NCI-H2171 (cell line): ENCODE measurements at places on chromosomes 3 and 15.
A peak's percentile ranks its signal among the peaks of the same experiment; 100 is the strongest.

DNA sequence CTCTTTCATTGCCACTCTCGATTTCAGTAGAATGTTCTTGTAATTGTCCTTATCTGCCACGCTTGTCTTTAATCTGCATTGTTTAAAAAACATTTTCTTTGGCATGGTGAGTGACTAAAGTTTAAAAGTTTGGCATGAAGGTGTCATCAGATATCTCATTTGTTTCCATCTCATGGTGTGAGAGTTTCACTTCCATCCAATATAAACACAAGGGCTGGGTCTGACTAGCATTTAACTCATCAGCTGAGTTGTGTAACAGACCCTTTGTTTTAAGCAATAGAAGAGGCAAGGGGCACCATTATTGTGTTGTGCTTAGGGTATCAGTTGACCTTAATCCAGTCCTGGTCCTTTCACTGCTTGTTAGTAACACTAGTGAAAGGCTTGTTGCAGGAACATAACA is 49.9 kb upstream of the IL12A start:
- DNase-seq, result no peak

- DNase-seq, result no peak
These were observed 189.8 kb downstream of the MBNL1 start for GRCh38 chr3:152458376-152459117.

- DNase-seq, result no peak
These were observed 62.9 kb upstream of the PTX3 start for GRCh38 chr3:157373783-157374182.

- peak; percentile 65 for DNase-seq
These were observed 11.3 kb upstream of the C3orf52 start for GRCh38 chr3:112074616-112075497.

DNA sequence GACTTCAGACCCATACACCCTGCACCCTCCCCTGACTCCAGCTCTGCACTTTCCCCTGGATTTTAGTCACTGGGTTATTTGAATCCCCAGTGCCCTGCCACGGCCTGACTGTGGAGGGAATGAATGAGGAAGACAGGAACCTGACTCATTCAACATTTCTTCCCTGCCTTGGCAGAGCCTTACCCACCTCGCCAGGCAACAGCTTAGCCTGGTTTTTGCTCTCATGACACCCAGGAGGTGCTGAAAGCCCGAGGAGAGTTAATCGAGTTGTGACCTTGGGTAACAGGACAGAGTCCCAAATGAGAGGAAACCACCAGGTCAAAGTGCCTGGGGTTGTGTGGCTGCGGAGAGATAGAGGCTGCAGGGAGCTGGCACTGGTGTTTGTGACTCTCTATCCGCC is 128.3 kb downstream of the SMAD6 start:
- DNase-seq, result no peak

DNA sequence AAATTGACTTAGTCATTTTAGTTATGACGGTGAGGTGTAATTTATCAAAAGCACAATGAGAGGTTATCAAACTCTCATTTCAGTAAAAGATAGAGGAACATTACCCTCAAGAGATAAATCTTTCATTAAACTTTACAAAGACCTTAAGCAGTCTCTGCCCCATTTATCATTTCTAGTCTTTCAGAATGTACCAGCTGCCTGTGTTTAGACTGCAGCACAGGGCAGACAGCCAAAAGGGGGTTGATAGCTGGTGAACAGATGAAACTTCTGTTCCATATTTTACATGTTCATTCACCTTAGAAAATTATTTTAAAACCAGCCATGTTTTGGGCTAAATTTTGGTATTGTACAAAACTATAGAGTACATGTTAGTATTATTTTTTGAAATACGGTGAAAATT is 514.6 kb upstream of the CNTN3 start:
- DNase-seq, result no peak

DNA sequence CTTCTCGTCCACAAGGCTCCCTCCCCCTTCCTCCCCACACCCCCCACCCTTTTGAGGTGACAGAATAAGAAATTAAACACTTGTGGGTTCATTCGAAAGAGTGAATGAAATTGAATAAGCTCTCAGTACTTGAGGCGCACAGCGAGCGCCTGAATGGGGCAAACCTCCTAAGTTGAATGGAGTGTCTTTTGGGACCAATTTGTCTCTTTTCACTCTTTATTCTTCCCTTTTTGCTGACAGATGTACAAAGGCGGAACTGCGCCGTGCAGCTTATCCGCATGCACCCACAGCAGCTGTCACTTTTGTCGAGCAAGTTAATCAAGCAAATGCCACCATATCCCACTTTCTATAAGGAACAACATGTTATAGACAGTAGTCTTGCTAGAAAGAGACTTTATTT is 47.9 kb upstream of the FEZF2 start:
- DNase-seq, result no peak

DNA sequence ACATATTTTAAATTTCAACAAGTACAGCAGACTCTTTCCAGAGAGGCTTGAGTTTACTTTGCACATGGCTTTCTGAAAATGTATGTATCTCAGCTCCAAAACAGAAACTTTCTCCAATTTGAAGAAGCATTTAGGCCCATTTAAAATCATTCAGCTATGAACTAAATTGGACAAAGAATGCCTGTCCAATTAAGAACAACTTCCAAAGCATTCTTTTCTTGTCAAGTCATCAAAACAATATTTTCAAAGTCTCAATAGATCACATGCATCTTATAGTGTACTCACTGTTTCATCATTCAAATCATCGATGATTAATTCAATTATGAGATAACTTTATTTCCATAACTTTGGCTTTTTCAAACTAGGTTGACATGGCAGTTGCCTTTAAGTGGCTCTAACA is 95.2 kb downstream of the KBTBD8 start:
- DNase-seq, result no peak

- no peak for DNase-seq
These were observed 41.6 kb downstream of the FBXL2 start for GRCh38 chr3:33318710-33319380.

DNA sequence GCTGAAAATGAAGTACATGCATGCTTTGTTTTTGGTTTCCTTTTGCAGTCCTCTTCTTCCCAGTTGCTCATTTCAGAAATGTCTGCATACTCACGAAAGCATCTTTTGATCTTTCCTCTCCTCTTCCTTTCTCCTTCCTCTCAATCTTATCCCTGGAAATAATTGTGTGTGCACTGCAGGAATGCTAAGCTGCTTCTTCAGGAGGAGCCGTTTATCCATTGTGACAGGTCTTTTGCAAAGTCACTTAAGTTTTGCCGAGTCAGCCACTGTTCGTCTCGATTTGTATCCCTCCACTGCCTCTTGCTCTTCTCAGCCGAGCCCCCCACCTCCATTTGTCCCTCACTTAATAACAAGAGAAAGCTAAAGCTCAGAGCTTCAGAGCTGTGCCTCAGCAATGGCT is 597.6 kb downstream of the AGBL1 start:
- DNase-seq, result no peak

DNA sequence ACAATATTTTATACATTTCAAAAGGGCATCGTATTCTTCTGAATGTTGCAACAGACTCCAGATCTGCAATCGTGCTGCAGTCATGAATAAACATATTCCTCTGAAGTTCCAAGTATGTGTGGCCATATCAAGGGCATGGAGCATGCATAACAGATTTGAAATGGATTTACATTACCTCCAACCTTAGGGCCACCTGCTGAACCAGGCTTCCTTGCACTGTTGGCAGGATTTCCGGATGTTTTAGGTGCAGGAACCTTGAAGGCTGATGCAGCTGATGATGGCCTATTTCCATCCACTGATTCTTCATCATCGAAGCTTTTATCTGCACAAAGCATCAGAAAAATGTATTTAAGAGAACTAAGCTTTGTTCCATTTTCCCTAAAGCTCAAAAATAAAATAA is 73.5 kb downstream of the CLASP2 start:
- no peak for DNase-seq

DNA sequence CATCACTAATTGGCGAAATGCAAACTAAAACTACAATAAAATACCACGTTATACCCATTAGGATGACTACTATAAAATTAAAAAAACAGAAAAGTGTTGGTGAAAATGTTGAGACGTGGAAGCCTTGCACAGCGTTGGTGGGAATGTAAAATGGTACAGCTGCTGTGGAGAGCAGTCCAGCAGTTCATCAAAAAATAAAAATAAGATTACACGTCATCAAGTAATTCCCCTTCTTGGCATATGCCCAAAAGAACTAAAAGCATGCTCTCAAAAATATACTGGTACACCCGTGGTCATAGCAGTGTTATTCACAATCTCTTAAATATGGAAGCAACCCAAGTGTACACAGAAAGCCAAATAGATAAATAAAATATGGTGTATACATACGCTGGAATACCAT is 71.8 kb upstream of the NDN start:
- no peak for DNase-seq

DNA sequence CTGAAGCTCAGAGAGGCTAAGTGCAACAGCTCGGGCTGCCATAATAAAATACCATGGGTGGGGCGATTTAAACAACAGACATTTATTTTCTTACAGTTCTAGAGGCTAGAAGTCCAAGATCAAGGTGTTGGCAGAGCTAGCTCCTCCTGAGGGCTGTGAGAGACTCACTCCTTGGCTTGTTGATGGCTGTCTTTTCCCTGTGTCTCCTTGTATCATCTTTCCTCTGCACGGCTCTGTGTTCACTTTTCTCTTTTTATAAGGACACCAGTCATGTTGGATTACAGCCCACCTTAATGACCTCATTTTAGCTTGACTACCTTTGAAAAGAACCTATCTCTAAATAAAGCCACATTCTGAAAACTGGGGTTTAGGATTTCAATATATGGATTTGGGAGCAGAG is 129.7 kb downstream of the RPL22L1 start:
- no peak for DNase-seq

- no peak for DNase-seq
These were observed 9.5 kb upstream of the NR2F2 start for GRCh38 chr15:96320703-96321638.

- no peak for DNase-seq
These were observed 419.5 kb upstream of the NAALADL2 start for GRCh38 chr3:174439331-174440252.

DNA sequence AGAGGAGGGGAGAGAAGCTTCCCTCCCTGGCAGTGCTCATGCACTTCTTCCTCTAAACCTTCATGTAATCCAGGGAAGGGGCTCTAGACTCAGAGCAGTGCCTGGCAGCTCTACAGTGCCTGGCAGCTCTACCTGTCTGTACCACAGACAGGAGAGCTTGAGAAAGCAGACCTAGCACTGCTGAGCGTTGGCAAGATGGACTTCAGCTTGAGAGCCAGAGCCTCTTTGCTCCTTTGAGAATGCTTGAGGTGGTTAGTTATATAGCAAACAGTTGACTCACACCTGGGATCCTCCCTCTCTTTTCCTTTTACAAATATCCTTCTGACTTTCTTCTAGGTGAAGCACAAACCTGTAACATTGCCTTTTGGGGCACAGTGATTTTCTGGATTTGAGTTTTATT is 20.9 kb downstream of the FBXO22 start:
- no peak for DNase-seq

DNA sequence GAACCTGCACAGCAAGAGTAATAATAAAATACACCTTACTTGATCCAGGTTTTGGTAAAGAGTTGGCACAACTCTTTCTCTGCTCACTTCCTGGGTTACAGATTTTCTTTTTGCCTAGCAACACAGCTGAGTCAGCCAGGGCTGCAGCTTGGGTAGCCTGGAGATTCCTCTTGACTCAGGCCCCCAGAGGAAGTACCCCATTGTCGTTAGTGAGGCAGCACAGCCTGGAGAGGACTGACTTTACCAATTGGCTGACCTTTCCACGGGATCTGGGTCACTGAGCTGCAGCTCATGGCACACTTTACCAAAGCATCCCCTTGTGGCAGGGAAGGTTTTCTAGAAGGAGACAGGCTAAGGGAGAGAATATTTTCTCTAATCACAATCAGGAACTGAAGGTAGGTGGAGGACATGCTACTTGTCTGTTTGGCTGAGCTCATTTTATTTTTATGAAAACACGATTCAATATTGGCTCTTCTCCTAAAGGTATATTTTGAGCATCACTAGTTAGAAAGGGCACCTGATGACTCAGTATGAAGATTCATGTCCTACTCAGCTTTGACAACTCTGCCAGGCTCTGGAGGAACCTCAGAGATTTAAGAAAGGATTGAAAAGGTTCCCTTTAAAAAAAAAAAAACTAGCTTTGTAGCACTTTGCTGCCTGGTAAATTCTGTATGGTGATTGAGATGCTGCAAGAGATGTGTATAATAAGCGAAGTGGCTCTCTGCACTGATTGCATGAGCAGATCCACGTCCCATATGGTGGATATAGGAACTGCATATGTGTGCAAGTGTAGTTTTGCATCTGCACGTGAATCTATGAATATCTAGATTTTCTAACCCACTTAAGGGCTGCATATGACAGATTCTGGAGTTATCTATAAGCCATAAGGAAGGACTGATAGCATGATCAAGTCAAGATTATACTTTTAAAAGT is 124.8 kb downstream of the CHDH start:
- no peak for DNase-seq

DNA sequence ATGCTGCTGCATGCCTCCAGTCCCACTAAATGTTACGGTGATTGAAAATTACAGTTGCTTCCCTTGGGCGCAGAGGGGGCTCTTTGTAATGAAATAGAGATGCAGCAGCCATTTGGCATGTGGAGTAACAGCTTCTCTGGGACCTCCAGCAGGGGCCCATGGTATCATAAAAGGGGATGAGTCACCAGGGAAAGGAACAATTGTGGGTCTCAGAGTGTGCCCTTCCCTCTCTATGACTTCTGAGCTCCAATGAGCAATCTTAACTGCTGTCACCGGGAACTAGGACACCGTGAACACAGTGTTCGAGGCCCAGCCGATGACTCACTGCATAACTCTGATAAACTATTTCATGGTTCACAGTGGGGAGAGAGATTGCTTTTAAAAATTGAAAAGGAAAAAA is 164.8 kb upstream of the NUDT16 start:
- no peak for DNase-seq

DNA sequence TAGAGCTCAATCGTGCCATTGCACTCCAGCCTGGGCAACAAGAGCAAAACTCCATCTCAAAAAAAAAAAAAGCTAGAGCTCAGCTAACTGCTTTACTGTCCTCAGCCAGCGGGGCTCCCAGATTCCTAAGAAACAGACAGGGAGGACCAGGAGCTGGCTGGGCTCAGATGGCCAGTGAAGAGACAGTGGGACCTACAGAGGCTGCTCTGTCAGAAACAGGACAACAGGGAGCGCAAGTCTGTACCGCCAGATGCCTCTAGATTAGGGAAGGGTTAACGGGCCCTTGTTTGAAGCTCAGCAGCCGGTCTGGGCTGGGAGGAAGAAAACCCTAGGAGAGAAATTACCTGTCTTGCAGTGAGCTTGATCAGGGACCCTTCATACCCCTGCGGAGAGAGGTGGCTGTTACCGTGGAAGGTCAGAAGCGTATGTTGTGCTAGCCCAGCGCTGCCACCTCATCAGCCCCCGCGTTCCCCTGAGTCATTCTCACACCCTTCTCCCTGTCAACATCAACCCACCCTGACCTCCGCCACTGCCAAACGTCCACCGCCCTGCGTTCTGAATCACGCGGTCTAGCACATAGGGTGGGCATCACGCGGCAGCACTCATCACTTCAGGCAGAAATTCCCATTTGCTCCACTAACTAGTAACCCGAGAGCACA is 25.3 kb downstream of the RBPMS2 start:
- DNase-seq, result no peak

DNA sequence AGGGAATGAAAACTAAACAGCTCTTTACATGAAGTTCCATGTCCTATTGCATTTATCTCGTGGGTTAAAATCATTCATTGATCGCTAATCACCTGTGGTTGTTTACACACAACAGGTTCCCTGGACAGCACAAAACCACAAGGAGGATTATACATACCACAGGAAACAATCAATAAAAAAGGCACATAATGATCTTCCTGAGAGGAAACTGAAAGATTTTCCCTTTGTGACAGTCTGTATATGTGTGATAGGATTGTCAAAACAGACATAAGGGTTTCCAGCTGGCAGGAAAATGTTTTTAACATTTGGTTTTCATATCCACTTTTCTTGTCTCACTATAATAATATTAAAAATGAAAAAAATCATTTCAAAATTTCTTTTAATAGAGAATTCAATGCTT is 541.8 kb downstream of the NLGN1 start:
- no peak for DNase-seq
